ENCODE measurements at places on chromosomes 13 and 19. TPM values are rescaled to one million over a fixed set of nuclear protein-coding genes. Genes with fewer than 3 reads are reported as not detected.

The JSRP1 gene
- total RNA-seq: 0.54 TPM

The GPC6 gene
- total RNA-seq: 0.54 TPM

The SIGLEC5 gene
- 2.2 TPM for total RNA-seq

The SLC25A42 gene
- total RNA-seq: 11.6 TPM

The CSNK1G2 gene
- 269 TPM for total RNA-seq

The VSIG10L gene
- 0.81 TPM for total RNA-seq

The OR7A17 gene
- under 0.01 TPM for total RNA-seq

The CGB5 gene
- total RNA-seq: not detected

The TSSK6 gene
- 5.4 TPM for total RNA-seq
